ENCODE measurements at places on chromosomes 12 and 14. TPM values are rescaled to one million over a fixed set of nuclear protein-coding genes. Genes with fewer than 3 reads are reported as not detected.

DNA sequence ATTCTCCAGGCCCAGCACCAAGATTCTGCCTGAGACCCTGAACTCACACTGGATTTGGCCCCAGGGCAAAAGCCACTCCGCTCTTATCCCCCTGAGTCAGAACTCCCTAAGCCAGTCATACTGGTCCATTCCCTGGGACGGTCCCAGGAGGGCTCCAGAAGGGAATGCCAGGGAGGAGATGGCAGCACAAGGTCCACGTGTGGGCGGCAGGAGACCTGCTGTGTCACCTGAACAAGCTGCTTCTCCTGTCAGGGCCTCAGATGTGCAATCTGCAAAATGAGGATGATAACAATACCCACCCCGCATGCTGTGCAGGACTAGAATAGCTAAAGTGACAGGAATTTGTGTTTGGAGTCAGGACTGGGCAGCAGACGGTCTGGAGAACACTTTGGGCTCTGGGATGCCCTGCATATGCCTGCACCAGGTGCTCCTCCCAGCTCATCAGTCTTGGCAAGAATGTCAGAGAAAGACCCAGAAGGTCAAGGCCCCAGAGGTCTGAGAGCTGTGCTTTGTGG lies 40.3 kb downstream of the CMKLR1 start:
- ATAC-seq: no peak

GRCh38 chr12:12897302-12897701 lies 5.9 kb downstream of the GPRC5A start:
- ATAC-seq: no peak

DNA sequence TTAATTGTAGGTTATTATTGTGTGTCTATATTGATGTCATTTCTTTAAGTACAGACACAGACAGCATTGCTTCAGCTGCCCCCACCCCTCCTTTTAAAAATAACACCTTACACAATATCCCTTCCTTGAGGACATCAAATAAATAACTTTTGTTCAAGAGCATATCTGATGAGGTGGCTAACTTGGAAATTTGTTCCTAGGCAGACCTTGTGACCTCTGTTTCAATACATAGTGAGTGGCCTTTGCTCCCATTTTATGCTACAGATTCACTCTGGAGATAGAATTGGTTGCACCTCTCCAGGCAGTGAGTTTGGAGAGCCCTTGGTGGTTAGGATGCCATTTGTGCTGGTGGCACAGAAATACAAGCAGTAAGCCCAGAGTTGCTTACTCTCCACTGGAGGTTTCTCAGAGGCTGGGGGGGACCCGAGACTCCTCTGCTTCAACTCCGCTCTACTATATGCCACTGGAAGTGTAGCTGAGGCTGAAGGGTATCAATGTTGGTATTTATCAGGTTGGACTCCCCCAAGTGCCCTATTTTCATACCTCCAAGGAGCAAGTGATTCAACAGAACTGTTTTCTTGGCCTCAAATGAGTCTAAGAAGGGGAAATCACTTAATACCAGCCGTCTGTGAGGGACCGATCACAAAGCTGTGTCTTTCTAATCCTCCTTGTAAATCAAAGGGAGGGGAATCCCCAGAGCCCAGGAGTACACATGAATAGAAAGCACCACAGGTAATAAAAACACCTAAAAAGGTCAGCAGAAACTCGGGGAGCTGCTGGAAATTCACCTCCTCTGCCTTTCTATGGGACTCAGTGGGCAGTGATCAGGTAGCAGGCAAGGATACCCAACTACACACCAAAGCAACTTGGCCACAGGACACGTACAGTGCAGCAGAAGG lies 463.1 kb downstream of the RAD51B start:
- no peak for ATAC-seq

- ATAC-seq: peak; percentile 45
These were observed 173.0 kb downstream of the CALM1 start for GRCh38 chr14:90569606-90570387.

GRCh38 chr12:91224401-91224800 lies 41.8 kb upstream of the DCN start:
- ATAC-seq: no peak

- no peak for ATAC-seq
These were observed 42.4 kb downstream of the SLC8B1 start for GRCh38 chr12:113292547-113292946.

DNA sequence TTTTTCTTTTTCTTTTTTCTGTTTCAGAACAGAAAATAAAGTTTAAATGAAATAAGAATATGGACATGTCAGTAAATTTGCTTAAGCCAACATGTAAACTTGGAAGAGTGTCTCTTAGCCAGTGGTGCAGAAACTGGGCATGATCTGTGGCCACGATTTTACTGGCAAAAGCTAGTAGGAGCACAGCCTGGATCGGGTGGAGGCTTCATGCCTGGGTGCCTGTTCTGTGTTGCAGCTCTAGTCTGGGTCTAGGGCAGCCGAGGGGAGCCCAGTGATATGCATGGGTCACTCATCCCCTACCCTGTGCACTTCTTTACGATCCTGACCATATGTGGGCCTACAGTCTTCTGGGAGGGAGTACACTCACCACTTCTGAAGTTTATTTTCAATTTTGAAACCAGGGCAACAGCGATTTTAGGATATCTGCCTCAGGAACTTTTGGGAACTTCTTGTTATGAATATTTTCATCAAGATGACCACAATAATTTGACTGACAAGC lies 45.6 kb upstream of the SMCO2 start:
- ATAC-seq: no peak

- ATAC-seq: peak; percentile 17
These were observed 26.3 kb upstream of the PTGDR start for GRCh38 chr14:52241087-52241793.

GRCh38 chr12:59080101-59080500 lies 159.8 kb upstream of the LRIG3 start:
- no peak for ATAC-seq

- ATAC-seq: no peak
These were observed 865.4 kb upstream of the TMEM132C start for GRCh38 chr12:127401536-127401935.

- ATAC-seq: peak; percentile 19
These were observed 51.4 kb upstream of the SLC6A15 start for GRCh38 chr12:84964048-84964447.

DNA sequence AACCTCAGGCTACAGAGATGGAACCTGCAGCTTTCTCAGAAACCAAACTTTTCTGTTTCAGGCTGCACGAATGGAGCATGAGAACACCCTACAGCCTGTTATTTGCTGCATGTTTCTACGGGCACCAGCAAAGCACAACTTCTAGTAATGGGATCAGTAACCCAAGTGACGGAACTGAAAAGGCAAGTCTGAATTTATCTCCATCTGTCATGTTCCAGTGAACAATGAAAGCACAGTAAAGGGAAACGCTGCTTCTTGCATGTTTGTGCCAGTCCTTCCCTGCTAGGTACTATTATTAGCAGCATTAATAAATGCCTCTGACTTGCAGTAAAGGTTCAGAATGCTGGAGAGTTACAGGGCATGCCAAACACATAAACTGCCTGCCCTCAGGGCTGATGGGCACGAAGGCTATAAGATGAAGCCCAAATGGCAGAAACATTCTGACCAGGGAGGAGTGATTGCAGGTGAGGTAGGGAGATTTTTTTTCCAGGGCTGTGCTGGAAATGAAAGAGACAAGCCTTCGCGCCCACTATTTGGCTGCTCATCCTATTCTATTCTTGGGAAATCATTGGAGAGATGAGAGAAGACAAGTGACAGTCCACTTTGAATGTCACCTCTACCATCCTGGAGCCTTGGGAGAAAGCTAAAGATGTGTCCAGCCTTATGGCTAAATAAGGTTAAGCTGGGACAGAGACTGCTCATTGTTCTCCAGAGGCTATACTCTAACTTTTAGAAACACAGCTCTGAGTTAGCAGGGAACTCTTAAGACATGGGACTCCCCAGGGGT lies 100.4 kb upstream of the PLXNC1 start:
- ATAC-seq: peak; percentile 56

DNA sequence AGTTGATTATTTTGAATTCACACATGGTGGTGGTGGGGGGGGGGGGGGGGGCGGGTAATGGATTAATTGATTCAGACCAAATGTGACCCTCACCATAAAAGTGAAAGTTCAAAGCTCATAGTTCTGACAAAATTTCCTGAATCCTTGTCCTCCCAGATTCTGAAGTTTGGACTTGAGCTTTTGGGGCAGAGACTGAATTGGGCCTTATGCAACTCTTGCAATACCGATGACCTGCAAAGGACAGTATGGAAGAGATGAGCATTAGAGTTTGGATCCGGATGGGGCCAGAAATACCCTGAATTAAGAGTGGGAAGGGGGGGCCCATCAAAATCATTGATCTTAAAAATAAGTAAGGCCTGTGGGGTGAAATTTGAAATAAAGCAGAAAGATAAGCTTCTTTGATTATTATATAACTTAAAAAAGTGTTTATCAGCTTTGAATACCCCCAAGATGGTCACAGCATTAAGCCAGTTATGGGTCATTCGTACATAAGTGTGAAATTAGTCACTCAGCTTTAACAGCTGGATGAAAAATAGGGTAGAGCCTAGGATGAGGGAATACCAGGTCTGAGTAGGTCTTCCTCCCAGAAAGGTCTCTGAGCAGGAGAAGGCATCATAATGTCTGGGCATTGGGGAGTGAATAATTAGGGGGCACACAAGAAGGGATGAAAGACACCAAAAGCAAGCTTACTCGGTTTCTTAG lies 2.1 kb upstream of the PYGL start:
- ATAC-seq: no peak

- no peak for ATAC-seq
These were observed 7.4 kb upstream of the IKZF4 start for GRCh38 chr12:56013482-56013881.

LHX5 gene
- total RNA-seq: 1.6 TPM

SLC25A47 gene
- total RNA-seq: 0.27 TPM

Data from motor neuron (in vitro differentiated cells).